Psoas muscle (tissue), 8 donors: ENCODE measurements at places on chromosomes 5 and 9. TPM values are rescaled to one million over a fixed set of nuclear protein-coding genes. Genes with fewer than 3 reads are reported as not detected.

GRCh38 chr5:96037128-96037527 lies 75.5 kb upstream of the ELL2 start:
- no peak for DNase-seq

DNA sequence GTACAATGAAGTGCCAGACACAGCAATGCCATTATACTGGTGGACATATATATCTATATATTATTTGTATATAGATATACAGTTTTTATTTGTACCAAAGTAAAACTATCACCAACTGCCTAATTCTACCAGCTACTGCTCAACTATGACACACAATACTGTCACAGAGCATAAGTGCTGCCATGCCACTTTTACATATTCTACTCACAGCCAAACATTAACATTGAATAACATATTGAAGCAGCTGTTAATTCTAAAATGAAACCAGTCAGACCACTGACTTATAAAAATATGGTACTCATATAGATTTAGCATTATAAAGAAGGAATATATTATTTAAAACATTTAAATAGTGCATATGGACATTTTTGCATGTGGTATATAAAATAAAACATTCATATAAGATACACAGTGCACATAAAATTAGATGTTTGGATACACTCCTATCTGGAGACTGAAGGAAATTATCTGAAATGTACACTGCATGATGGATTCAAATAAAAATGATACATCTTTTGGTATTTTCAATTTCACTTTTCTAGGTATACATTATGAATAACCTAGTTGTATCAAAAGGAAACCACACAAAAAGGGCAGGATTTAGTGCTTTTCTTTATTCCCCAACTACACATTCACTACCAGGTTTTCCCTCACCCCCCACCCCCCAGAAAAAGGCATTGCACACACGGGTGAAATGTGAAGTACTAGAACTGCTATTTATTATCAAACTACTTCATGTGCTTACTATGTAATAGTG lies 48.9 kb downstream of the PKD2L2 start:
- DNase-seq: no peak

DNA sequence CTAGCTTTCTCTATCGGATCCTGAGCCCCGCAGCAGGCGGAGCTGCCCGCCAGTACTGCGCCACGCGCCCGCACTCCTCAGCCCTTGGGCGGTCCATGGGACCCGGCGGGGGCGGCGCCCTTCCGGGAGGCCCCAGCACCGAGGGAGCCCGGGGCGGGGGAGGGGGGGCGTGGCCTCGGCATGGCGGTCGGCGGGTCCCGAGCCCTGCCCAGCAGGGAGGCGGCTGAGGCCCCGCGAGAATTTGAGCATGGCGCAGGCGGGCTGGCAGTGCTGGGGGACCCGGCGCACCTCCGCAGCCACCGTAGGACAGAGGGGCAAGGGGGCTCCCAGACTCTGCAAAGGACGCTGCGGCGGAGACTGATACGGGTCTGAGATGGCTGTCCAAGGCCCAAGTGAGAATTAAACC lies 6.8 kb downstream of the ZDHHC11B start:
- peak; percentile 30 for DNase-seq

GRCh38 chr5:31435730-31436129 lies 96.2 kb downstream of the DROSHA start:
- DNase-seq: no peak

DNA sequence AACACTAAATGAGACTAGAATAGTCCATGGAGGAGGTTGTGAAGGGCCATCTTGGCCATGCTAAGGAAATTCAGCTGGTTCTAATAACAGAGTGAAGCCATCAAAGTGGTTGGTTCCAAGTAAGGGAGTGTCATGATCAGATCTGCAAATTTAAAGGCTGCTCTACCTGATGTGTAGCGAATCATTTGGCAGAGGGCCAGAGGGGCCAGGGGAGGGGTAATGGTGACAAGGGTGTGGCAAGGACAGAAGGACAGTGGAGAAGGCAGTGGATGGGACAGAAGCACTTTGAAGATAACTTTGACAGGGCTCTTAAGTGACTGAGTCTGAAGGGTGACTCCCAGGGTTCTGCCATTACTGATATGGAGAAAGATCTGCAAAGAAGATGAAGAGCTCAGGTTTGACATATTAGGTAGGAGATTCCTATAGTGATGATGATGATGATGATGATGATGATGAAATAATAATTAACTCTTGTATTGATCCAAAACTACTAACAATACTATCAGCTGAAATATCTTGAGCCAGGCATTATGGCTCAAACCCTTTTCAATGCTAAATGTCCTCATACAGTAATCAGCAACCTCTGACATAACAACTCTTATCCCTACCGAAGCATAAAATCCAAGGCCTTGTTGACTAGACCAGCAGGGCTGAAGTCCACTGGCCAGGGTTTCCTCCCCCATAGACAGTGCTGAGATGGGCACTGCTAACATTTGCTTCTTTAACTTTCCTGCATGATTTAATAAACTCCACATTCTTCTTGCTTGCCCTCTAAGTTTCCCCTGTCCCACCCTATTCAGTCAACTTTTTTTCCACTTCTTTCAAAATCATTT lies 20.0 kb downstream of the KIAA1191 start:
- DNase-seq: no peak

DNA sequence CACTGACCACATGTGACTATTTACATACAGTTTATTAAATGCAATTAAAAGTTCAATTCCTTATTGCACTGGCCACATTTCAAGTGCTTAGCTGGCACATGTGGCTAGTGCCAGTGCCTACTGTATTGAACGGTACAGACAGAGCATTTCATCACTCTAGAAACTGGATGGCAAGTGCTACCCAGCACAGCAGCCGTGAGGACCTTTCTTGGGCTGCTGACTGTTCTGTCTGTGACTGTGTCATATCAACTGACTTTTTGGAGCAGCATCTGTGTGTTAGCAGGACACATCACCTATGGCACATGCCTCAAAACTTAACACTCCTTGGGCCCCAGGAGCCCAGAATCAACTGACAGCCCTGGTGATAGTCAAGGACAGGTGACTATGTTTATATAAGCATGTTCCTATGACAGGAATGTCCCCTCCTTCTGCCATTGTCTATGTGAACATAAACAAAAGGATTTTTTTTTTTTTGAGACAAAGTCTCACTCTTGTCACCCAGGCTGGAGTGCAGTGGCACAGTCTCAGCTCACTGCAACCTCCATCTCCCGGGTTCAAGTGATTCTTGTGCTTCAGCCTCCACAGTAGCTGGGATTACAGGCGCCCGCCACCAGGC lies 8.9 kb downstream of the IRF1 start:
- no peak for DNase-seq

GRCh38 chr5:126849101-126849678 lies 72.3 kb downstream of the LMNB1 start:
- no peak for DNase-seq

DNA sequence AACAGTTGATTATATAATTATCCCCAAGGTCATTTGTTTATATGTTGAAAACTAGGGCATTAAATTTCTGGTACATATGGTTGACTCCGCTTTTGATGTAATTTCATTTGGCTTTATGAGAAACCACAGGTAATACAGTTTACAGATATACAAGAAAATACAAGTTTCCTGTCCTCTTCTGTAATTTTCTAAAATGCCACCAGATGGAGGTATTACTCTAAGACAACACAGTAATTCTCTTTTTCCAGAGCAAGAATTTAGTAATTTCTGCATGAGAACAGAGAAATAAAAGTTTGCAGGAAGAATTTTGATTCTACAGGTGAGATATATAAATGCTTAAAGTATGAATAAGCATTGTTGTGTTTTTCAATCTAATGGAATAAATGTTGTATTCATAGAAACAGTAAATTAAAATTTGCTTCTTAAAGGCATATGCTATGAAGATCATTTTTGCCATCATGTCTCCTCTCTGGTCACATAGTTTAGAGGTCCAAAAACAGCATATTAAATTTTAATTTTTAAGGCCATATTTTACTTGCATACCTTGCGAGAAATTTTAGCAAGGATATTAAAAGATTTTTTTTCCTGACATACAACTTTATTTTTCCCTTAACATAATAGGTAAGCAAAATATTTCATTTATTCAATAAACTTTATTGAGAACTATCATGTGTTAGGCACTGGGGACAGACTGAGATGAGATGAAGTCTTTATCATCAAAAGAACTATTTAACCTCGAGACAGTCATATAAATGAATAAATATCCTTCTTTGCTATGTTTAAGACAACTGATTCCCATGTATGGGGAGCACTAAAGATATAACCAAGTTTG lies 22.7 kb downstream of the CHD1 start:
- no peak for DNase-seq

DNA sequence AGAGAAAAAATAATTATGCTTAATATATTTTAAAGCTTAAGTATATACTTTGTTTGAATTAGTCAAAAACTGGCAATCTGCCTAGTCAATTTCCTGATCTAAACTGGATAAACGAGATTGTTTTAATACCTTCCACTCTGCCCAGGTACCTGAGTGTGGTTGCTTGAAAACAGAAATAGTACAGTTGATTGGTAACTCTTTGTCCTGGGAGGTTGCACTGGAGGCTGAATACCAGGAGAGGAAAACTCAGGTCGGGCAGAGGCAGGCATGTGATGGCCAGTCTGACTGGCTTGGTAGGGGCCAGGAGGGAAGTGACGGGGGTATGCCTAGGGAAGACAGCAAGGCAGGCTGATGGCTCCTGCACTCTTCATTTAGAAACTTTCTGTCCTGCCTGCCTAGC lies 80.2 kb downstream of the PIK3R1 start:
- DNase-seq: no peak

GRCh38 chr5:126931963-126932660 lies 98.2 kb downstream of the MARCHF3 start:
- no peak for DNase-seq

DNA sequence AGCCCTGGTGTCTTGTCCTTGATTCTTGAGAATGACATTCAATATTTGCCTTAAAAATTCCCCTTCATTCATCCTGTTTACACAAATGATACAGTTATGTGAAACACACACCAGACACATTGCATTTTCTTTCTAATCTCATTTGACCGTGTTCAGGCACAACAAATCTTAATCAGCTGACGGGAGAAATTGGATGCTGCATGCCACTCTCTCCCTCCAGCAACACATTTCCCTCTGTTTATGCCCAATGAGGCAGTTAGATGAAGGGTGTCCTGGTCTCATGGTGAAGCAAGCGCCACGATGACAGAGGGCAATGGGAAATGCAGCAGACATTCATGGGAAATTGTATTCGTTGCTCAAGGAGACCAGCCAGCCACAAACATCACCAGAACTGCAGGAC lies 3.2 kb upstream of the FGF1 start:
- DNase-seq: no peak

DNA sequence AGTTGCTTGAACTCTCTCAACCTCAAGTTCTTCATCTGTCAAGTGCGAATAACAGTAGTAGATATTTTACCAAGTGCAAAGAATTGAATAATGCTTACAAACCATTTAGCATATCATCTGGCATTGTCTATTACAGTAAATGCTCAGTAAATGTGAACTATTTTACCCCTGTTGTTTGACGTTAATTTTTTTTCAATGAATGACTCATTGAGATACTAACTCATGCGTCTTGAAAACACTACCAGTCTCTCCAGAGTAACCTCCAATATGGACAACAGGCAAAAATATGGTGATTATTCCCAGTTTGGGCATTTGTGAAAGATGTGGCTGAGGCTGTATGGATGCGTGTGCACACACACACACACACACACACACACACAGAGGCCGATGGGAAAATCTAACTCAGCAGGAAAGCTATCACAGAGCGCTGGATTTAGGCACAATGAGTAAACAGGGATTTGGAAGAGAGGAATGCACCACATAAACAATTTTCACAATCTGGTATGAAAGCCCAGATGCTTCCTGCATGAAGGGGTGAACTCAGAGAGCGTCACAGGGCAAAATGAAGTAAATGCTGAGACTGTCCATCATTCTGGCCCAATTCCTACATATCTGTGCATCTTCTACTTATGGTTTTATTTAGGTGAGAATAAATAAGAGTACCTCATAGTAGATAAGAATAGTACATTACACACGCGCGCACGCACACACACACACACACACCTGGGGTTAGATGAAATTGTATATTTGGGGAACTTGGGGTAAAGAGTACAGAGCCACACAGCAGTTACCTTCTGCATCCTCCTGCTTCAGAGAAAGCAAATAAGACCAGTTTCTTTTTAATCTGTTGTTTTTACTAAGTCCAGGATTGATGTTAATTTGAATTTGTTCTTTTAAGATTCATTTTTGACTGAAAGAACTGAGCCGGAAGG lies 128.7 kb downstream of the PALM2AKAP2 start:
- no peak for DNase-seq

DNA sequence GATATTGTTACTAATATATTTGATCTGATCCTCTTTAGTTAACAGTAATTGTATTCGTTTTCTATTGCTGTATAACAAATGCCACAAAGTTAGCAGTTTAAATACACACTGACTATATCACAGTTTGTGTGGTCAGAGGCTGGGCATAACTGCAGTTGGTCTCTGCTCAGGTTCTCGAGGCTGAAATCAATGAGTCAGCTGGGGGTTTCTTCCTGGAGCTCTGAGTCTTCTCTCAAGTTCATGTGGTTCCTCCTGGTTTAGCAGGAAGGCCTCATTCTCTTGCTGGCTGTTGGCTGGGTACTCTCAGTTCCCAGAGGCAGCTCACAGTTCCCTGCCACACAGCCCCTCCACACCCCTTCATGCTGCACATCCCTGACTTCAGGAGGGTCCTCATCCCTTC lies 20.7 kb downstream of the COL23A1 start:
- DNase-seq: no peak

- no peak for DNase-seq
Observed at GRCh38 chr5:40029711-40030495, 605.1 kb upstream of the DAB2 start.

- DNase-seq: no peak
Observed at GRCh38 chr9:128043467-128043868, 23.7 kb downstream of the NAIF1 start.

DNA sequence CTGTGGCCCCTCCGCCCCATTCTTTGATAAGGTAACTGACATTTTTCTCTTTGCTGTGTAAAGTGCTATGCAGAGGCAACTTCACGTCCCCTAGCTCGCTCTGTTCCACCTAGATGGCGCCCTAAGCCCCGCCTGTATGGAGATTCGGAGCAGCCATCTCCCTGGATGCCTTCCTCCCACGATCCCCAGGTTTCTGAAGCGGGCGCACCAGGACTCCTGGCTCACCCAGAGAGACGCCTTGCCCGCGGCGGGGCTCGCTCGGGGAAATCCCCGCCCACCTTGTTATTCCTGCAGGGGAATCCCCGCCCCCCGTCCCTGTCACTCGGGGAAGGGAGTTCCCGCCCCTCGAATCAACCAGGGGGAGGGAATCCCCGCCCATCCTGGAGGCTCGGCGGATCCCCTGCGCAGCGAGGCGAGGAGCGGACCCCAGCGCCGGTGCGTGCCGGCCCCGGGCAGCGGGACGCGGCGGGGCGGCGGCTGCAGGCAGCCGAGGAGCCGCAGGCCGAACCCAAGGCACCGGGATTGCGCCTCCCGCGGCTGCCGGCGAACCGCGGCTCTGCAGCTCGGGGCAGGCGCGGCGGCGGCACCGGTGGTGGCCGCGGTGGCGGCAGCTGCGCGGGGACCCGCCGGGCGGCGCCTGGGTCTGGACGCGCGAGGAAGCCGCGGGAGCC lies at the start of gene PDZD2:
PDZD2 (plus strand) TSS at position 384 of the 671 bp plus-strand sequence.
- DNase-seq: peak; percentile 82

- DNase-seq: no peak
Observed at GRCh38 chr9:35723426-35723825, 8.6 kb downstream of the TLN1 start.

OR1Q1 gene
- not detected for total RNA-seq

KCNV2 gene
- not detected for total RNA-seq

CCNJL gene
- 0.38 TPM for total RNA-seq

COL5A1 gene
- 11.3 TPM for total RNA-seq

SIT1 gene
- 0.34 TPM for total RNA-seq

GPR150 gene
- total RNA-seq: not detected
